RWPE2 (cell line): ENCODE measurements at places on chromosomes 4 and X.

GRCh38 chr4:59655996-59656395 lies 1544.1 kb upstream of the ADGRL3 start:
- DNase-seq = no peak

GRCh38 chrX:32281853-32282252 lies 929.5 kb downstream of the DMD start:
- no peak for DNase-seq

DNA sequence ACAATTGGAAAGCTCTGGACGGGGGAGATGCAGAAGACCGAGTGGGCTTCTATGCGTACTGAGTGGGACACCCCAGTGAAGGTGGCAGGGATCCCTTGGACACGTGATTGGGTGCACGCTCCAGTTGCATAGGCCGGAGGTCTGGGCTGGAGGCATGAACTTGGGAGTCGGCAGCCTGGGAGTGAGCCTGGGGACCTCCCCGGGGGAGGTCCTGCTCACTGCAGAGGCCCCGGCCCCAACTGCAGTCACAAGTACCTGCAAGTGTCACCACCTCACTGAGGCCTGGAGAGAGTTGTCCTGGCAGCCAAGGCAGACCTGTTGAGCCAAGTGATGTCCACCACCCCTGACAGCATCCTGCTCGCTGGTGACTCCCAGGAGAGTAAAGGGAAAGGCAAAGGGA lies 49.3 kb upstream of the HMX1 start:
- no peak for DNase-seq

GRCh38 chr4:186759990-186760389 lies 36.3 kb upstream of the FAT1 start:
- DNase-seq = no peak

GRCh38 chr4:36278789-36279188 lies 2.6 kb upstream of the DTHD1 start:
- no peak for DNase-seq

- no peak for DNase-seq
Measured at GRCh38 chr4:174434455-174434854, 87.8 kb downstream of the HPGD start.

DNA sequence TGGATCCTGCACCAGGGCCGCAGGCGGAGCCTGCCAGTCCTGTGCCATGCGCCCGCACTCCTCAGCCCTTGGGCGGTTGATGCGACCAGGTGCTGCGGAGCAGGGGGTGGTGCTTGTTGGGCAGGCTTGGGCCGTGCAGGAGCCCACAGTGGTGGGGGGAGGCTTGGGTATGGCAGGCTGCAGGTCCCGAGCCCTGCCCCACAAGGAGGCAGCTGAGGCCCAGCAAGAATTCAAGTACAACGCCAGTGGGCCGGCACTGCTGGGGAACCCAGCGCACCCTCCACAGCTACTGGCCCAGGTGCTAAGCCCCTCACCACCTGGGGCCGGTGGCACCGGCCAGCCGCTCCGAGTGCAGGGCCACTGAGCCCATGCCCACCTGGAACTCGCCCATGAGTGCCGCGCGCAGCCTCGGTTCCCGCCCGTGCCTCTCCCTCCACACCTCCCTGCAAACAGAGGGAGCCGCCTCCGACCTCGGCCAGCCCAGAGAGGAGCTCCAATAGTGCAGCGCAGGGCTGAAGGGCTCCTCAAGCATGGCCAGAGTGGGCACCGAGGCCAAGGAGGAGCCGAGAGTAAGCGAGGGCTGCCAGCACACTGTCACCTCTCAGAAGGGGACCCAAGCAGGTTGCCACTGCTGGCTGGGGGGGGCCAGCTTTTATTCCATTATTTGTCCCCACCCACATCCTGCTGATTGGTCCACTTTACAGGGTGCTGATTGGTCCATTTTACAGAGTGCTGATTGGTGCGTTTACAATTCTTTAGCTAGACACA lies 339.0 kb upstream of the KLF3 start:
- no peak for DNase-seq

DNA sequence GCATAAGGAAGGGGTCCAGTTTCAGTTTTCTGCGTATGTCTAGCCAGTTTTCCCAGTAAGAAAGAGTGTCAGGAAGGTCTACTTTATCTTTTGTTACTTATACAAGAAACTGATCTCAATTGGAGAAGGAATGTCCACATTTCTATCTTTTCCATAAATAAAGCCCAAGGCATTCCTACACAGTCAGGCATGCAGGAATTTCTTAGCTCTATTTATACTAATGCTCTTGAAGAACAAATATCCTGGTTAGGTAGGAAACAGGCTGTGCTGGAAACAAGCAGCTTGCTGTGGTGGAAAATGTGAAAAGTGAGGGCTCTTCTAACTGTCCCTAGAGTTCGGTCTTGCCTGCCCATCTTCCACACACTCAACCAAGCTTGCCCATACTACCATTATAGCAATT lies 37.9 kb upstream of the PITX2 start:
- DNase-seq = no peak

- DNase-seq = no peak
Measured at GRCh38 chr4:130855533-130855932, 1759.6 kb downstream of the C4orf33 start.

DNA sequence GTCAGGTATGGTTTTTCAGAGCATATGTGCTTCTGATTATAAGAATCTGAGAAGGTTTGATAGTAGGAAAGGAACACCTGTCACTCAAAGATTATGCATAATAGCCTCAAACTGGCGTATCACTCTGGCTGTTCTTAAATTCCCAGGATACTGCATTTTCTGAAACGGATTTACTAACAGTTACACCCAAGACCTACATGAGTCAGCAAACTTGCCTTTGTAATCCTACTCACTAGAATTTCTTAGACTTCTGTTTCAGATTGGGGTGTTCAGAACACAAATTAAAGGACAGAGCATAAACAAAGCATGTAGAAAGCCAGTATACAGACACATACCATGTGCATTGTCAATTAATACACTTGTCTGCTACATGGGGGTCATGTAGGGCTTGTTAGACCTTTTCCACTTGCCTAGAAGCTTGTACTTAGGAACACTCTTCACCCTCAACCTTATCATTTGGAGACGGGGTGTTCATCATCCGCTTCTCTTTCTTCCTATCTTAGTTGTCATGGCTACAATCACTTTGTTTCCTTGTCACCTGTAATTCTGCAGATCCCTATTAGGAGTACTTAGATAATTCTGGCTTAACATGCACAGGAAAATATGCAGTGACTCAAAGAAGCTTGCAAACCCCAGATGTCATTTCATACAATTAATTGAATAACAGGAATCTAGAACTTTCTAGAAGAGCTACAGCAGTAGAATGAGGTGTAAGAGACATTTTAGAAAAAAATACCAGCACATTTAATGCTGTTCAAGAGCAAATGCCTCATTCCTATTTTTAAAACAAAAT lies 593.0 kb upstream of the TENM3 start:
- no peak for DNase-seq

DNA sequence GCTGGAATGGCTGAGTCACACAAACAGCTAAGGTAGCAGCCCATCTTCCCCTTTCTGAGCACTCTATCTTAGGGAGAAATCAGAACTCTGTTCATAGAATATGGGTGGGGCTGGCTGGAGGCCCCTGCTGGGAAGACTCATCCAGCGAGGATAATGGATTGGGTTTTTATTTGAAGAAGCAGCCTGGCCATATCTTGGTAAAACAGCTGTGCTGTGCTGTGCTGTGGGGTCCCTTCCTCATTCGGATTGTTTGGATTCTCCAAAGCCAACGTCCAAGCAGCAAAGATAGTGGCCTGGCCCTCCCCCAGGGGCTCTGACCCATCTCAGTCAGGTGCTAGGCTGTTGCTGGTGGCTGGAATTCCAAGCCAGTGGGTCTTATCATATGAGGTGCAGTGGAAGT lies 63.8 kb downstream of the ZNF718 start:
- no peak for DNase-seq

DNA sequence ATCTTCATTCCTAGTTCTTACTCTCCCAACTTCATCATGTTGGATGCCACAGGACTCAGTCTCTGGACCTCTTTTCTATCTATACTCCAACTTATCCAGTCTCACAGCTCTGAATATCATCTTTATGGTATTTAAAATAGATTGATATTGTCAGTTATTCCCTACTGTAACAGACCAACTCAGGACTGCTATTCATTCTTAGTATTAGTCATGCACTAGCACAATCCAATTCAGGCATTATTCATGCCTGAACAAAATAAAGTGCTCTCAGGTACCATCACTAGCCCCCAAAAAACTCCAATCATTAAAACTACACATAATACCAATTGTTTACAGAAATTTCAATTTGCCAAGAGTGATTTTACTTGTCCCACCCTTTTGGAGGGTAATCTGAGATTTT lies 37.7 kb downstream of the FRYL start:
- DNase-seq = no peak

- DNase-seq = no peak
Measured at GRCh38 chr4:14313757-14314156, 686.2 kb upstream of the BOD1L1 start.
